T follicular helper cell (primary cell): ENCODE measurements at places on chromosomes 2 and 18.

GRCh38 chr2:203578759-203579643 lies 43.9 kb upstream of the RAPH1 start:
- DNase-seq: no peak

- DNase-seq: peak; percentile 44
Measured at GRCh38 chr2:98654699-98655495, 46.5 kb downstream of the UNC50 start.

DNA sequence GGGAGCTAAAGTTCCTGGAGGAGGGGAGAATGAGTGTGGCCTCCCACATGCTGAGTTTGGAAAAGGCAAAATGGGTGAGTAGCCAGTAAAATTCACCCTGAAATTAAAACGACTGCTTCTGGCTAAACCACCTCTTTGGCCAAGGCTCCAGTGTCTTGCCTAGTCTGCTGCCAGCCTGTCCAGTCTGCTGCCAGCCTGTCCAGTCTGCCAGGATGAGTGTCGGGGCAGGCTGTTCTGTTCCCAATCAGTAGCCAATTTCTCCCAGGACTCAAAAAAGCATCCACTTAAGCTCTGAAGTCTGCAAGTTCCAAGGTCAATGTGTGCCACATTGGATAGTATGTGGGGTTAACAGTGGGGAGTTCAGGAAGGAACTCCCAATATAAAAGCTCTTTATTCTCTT lies 134.6 kb upstream of the KLHL29 start:
- no peak for DNase-seq

- DNase-seq: no peak
Measured at GRCh38 chr18:37484983-37485834, 80.4 kb downstream of the CELF4 start.

GRCh38 chr2:215626812-215627281 lies 191.0 kb upstream of the FN1 start:
- no peak for DNase-seq

DNA sequence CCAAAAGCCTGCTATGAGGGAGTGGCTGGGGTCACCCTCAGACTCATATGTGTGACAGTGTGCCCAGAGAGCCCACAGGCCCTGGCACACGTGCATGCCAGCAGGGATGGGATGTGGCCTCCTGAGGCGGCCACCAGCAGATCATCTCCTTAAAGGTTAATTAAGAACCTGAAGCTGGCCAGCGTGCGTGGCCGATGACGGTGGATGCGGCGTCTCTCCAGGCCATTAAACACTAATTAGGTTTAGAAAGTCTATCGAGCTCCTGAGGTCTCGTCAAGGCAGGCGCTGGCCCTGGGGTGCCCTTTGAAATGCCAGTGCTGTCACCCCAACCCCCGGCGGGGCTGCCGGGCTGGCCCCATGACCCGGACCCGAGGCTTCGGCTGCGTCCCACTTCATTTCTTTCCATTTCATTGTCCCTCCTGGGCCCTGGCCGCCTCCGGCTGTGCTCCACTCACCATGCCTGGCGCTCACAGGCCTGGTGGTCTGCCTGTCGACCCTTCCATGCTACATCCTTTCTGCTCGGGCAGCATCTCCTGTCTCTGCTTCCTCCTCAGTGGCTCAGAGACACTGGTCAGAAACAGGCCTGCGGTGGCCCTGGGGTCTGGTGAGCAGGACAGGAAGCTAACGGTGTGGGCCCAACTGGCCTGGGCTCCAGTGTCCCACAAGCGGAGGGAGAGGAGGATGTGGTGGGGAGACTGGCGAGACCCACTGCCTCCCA lies 228.9 kb downstream of the CELF4 start:
- no peak for DNase-seq

GRCh38 chr2:231286964-231287363 lies 88.5 kb downstream of the ARMC9 start:
- no peak for DNase-seq

GRCh38 chr2:55099878-55100820 lies 49.9 kb upstream of the RTN4 start:
- DNase-seq: no peak

DNA sequence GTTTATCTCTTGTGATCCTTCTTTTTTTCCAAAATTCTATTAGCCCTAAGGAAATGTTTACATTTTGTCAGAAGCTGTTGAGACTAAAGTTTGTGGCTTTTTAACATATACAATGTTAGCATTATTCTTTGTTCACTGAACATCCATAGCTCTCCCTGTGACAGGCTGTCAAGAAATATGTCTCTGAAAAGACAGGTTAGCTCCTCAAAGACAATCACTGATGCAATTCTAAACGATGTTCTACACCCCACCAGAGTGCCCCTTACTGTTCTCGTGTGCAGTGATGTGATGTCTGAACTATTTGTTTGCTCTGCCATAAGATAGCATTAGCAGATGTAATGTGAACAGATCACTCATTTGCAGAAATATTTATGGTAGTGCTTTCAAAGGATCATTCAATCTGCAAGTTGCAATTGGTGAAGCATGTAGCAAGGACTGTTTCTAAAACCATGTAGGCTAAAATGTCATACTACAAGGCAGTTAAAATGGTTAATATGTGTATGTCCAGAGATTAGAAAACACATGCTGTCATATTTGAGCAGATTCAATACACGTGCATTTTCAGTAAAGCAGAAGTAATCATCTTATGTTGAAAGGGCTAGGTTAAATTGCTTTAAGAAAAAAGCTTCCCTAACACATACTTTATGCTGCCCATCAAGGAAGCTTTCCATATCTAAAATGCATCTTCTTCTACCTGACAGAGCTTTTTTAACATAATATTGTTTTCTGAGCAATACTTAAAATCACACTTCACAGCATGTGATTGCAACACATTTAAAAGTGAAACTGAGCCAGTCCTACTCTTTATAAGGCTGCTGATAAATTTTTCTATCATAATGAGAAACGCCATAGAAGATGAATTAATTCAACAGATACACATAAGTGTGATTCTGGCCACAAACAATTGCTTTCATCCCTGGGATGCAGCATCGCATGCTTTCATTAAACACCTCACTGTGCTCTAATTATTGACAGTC lies 285.7 kb upstream of the UBE2E3 start:
- no peak for DNase-seq

DNA sequence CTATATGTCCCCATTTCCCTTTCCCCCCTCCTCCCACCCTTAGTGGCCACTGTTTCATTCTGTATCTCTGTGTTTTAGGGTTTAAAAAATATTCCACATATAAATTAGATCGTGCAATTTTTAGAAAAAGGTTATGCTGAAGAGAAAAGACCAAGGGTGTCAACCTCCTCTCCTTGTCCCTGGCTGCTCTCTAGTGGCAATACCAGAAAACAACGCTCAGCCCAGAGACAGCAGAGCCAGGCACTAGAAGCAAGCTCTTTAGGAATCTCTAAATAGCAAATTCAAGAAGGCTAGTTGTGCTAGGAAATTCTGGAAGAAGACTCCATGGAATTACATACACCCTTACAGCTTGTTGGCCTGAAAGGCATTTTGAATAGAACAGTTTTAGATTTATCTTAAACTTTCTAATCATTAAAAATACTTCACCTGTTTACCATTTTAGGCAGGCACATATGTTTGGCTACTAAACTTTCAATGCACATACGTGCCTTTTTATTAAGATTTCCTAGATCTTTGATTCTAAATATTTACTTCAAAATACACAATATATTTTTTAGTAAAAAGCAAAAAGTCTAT lies 35.1 kb upstream of the RASGRP3 start:
- no peak for DNase-seq
